AG08395 (cell line): ENCODE measurements at places on chromosomes 7 and 10.

GRCh38 chr10:110171032-110171431 lies 36.4 kb upstream of the MXI1 start:
- no peak for DNase-seq

DNA sequence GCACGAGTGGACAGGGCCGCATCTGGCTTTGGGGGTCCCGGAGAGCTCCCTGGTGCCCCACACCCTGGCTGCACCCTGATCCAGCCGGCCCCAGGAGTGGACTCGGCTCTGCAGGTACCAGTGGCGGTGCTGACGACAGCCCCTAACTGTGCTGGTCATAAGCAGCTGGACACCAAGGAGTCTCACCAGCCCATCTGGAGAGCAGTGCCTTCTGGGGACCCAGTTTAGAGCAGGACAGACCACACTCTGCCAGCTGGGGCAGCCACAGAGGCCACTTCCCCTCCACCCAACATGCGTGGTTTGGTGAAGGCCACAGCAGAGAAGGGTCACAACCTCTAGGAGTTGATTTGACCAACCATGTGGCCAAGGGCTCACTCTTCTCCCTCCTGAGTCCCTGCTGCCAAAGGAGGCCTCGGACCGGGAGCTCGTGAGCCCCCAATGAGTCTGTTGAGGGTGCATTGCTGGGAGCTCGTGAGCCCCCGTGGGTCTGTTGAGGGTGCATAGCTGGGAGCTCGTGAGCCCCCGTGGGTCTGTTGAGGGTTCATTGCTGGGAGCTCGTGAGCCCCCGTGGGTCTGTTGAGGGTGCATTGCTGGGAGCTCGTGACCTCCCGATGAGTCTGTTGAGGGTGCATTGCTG lies 16.0 kb upstream of the INPP5A start:
- no peak for DNase-seq

GRCh38 chr10:1425879-1426278 lies 311.4 kb downstream of the ADARB2 start:
- DNase-seq, result no peak

DNA sequence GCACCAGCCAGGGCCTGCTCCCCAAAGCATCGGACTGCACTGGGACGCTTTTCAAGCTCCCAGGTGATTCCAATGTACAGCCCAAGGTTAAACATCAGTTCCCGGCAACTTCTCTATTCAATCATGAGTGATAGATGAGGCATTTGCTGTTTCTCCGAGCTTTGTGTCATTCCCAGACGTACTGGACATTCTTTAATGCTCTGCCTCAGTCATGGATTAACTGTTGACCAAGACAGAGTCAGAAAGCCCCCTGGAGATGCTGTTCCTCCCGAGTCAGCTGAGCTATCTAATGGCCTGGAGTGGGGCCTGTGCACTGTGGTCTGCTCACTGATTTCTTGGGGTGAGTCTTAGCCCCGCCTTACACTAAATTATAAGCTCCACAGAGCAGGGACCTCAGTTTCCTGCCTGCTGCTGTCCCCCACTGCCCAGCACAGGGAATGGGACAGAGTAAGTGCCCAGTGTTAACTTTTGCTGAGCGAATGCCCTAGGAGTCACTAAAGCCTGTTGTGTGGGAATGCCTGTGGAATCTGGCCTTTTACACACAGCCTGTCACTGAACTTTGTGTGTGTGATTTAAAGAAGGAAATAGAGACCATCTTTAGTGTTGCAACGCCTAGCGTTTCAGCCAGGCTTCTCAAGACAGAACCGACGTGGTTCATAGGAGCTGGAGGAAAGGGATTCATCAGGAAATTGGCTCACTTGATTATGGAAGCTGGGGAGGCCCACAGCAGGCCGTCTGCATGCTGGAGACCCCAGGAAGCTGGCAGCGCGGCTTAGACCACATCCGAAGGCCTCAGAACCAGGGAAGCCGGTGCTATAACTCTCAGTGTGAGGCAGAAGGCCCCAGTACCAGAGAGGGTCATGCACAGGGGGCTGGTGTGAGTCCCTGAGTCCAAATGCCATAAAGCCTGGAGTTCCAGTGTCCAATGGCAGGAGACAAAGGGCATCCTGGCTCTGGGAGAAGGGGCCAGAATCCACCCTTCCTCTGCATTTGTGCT lies 29.3 kb upstream of the RNF32 start:
- no peak for DNase-seq

- DNase-seq, result no peak
These were observed 856.8 kb upstream of the CELF2 start for GRCh38 chr10:10160821-10161312.

DNA sequence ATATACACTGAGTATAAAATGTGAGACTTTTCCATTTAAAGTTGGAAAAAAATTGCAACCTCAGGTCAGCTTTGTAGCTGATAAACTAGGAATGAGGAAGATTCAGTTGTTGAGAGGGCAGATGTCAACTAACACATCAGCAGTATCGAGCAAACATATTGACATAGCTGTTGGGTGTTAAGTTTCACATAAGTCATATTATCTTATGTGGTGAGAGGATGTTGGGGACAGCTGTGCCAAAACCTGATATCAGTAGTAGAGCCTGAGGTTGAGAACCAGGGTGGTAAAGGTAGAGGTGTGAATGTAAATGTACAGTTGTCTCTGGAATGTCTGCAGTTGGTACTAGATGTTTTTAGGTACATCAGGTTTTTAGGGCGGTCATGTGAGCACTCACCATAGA lies 5.0 kb downstream of the ZRANB1 start:
- DNase-seq, result no peak

GRCh38 chr7:5274441-5274840 lies 8.3 kb upstream of the SLC29A4 start:
- DNase-seq, result no peak

DNA sequence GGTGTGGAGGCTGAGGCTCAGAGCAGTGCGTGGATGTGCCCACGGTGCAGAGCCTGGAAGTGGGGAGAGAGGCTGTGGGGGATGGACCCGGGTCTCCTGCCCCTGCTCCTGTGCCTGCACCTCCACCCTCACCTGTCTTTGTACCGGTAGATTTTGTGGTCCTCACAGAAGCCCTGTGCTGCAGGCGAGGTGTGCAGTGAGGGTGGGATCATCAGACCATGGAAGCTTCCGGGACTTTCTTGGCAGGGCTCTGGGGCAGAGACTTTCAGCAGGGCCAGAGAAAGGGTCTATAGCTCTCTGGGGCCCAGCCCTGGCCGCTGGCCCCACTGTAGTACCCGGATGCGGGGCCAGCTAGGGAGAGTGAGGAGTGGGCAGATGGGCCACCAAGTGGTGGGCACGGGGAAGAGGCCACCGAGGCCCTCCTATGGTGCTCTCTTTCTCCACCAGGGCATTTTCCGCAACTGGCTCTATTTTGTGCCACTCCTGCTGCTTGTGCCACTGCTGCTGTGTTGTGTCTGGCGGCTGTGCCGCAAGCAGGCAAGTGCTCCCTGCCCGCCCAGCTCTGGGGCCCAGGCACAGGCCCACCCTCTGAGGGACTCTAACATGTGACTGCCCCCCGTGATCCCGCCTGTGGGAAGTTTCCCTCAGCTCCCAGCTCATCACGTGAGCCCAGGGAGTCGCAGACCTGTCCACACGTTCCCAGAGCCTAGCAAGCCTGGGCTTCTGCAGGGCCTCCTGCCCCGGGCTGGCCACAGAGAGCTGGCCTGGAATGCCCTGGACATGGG lies 22.1 kb downstream of the ANTXRL start:
- no peak for DNase-seq

GRCh38 chr7:130189343-130189742 lies 15.9 kb downstream of the TMEM209 start:
- DNase-seq, result peak; percentile 10

DNA sequence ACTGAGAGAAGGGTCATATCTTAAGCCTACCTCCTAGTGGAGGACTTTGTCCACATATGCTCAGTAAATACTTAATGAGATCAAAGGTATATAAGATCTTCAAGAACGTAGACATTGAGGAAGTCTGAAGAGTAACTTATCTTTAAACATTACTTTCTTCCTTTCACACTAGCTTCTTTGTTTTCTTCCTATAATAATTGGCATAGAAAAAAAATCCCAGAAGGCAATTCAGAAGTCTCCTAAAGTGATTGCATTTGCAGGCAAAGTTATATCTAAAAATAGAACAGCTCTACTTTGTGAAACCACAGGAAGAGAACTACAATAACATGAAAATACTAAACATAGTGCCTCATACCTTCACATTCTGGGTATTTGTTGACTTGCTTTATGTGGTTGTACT lies 150.4 kb downstream of the PPP1R3A start:
- no peak for DNase-seq

- DNase-seq, result peak; percentile 10
These were observed 141.8 kb downstream of the C7orf25 start for GRCh38 chr7:42770114-42770513.

GRCh38 chr10:110848106-110848505 lies 23.6 kb upstream of the PDCD4 start:
- no peak for DNase-seq

GRCh38 chr7:32525839-32526238 lies 30.6 kb downstream of the AVL9 start:
- no peak for DNase-seq

DNA sequence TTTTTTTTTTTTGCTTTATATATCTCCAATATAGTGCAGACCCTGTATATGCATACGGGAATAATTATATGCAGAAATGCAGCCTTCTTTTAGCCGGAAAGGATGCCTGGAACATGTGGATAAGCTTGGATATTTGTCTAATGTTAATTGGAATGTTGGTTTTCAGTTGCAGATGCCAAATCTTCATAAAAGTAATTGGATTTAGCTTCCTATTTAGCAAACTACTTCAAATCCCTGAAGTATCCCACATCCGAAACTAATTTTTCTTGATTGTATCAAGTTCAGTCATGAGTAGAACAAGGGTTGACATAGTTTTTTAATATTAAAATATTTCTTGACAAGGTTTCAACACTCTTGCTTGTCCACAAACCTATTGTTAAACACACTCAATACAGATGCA lies 281.7 kb downstream of the BBS9 start:
- no peak for DNase-seq

DNA sequence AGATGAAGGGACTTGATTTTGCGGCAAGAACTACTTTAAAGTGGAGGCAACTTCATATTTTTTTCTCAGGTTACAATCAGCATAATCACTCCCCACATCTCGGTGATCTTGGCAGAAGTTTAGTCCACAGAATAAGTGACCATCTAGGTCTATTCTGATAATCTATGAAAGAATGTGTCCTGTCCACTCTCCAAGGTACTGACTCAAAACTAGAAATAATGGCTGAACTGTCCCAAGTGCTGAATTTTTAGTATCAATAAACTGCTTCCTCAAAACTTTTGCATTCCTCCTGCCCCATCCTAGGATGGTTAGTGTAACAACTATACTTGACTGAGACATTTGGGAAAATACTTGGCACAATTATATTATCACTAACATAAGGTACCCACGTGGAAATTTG lies 10.9 kb upstream of the CHRM2 start:
- peak; percentile 30 for DNase-seq

DNA sequence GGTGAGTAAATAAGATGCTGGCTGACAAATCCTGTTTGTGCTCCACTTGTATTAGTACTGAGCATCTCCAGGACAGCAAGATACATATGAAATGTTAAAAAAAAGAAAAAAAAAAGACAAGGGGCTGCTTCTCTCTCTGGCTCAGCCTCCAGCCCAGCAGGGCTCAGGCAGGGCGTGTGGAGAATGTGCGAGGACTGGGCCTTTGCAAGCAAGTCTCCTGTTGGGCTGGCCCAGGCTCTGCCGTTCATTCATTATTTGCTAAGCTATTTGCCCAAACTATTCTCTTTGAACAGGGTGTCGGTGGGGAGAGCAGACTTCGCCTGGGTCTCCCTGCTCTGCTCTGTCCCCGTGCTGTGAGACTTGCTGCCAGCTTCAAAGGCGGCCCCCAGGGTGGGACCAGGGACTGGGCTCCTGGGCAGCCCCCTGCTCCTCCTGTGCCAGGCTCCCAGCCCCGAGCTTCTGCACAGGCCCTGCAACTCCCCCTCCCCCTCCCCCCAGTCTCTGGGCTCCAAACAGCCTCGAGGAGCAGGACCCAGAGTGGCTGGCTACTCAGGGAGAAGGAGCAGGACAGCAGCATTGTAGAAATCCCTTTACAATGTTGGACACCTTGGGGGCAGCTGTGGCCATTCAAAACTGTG lies 25.6 kb upstream of the MGMT start:
- DNase-seq, result no peak
